Ammon's horn (tissue), 1 donor: ENCODE measurements at places on chromosomes 16 and 17.

- DNase-seq = peak; percentile 1
These were observed 263.4 kb downstream of the BCAS3 start for GRCh38 chr17:60941028-60941427.

DNA sequence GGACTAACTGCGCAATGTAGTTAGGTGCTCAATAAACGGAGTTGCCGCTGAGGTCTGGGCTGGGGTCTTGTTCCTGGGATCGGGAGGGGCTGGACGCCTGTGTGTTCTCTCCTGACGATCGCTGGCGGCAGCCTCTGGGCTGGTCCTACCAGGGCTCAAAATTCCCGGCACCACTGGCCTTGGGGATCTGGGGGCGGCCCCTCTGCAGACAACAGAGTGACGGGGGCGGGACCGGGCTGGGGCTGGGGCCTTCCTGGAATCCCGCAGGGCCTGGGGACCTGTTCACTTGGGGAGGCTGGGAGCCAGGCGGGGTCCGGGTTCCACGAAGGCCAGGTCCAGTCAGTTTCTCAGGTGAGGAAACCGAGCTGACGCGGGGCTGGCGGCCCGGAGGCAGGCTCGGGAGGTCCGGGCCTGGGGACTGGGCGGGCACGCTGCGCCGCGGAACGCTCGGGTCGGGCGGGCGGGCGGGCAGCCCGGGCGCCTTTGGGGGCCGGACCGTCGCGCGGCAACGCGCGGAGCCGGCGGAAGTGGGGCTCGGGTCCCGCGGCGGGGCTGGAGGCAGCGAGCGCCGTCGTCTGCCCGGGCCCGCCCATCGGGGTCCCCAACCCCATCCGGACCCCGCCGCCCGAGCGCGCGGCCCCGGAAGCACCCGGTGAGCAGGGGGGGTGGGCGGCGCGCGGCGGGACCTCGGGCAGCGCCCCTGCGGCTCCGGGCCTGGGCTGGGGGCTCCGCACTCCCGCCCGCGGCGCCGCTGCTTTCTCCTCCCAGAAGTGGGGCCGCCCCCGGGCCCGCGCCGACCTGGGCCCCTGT lies at the start of gene PIGQ:
TSS of gene PIGQ (plus strand) at position 524 of the 810 bp plus-strand sequence. CDS start 4,107 bp downstream, outside the sequence.
- peak; percentile 39 for DNase-seq

DNA sequence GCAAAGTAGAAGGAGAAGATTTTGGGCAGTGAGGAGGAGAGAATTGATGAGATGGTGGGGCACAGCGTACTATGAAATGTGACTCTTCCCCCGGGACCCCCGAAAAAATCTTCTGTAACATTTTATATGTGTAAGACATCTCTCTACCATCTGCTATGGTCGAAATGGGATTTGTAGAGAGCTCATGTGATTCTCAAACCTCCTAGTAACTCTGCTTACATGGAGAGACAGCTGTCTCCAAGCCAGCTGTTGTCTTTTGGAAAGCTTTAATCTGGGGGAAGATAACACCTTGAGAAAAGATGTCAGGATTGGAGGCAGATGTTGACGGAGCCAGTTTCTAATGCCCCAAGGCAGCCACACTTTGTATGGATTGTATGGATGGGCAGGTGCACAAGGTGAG lies 94.1 kb downstream of the PRKCB start:
- no peak for DNase-seq

GRCh38 chr17:80631142-80632045 lies 86.8 kb downstream of the RPTOR start:
- DNase-seq = no peak

GRCh38 chr17:50347117-50347893 lies 1.4 kb downstream of the XYLT2 start:
- DNase-seq = no peak

DNA sequence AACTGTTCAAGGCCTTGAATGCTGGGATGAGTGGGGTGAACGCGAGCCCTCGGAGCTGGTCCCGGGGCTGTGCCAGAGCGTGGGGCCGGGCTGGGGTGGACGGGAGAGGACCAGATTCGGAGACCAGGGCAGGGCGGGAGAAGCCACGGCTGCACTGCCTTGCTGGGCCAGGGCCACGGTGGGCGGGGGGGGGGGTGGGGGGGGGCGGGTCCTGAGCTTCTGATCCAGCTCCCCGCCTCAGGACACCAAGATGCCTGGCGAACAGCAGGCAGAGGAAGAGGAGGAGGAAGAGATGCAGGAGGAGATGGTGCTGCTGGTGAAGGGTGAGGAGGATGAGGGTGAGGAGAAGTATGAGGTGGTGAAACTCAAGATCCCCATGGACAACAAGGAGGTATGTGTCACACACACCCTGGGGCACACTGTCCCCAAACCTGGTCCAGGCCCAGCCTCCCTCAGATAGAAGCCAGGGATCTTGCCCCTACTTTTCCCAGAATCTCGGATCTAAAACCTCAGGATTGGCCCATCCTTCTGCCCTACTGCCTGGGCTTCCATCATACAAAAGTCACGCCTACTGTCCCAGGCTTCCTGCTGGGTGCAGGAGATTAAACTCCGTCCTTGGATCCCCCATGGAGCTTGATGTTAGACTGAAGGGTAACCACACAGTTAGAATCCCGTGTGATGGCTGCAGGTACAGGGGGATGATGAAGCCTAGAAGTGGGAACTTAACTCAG lies 563 bp downstream of the ZNF771 start:
- peak; percentile 28 for DNase-seq

DNA sequence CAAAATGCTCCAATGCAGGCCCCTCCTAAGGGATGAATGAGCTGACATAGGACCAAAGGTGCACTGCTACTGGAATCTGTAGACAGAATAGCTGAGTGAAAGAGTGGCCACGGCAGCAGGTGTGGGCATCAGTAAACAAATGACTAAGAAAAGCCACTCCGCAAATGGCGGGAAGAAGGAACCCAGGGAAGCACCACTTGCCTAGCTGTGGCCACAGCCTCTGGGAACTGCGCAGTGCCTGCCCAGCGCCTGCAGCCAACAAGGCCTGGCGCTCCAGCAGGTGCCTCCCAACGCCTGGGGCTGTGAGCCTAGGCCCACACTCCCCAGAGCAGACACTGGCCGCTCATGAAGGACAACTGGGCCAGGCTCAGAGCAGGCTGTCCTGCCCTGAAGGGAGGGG lies 11.8 kb downstream of the PEMT start:
- no peak for DNase-seq

DNA sequence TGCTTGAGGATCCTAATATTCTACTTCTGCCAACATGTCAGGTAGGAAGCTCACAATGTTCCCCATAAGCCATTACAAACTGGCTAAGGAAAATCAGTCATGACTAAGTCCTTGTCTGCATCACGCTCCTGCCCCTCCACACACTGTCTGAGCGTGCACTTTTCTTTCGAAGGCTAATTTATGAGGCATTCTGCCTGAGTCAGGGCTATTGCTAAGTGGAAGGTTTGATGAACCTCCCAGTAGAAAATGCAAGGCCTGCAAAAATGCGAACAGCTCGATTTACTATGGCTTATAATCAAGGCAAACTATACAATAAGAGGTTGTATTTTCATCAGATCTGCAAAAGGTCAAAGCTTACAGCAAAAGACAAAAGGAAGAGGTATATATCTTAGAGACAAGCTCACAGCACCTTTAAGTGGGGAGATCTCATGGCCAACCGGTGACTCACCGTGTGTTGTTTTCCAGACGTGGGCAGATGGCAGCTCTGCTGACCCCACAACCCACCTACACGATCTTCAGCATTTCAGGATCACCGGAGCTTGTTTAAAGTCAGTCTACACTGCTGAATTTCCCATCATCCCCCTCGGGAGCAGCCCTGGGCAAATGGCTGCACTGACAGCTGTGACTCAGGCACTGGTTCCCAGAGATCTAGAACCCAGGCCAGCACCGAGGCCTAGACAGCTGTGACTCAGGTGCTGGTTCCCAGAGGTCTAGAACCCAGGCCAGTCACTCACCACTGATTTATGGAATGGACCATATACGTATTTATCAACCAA lies 26.1 kb downstream of the MEAK7 start:
- DNase-seq = peak; percentile 3

GRCh38 chr17:61393904-61394629 lies 5.6 kb upstream of the TBX2 start:
- DNase-seq = no peak

DNA sequence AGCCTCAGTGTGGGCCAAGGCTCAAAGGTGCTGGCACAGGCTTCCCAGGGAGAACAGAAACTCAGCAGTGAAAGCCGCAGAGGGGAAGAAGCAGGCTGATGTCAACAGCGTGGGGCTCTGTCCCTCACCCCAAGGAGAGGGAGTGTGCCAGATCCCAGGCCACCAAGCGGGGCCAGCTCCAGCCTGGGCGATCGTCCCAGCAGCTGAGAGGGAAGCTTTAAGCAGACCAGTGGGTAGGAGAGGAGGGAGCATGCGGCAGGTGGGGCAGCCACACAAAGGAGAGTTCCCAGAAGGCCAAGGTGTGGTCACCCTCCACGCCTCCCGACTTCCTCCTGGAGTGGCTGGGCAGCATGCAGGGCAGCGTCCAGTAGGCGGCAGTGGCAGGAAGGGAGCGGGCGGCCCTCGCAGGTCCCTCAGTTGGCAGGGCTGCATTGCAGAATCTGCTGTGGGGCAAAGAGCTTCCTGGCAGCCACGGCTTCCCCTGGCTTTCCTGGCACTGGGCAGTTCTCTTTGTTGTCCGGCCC lies 6.0 kb downstream of the SYNGR2 start:
- DNase-seq = peak; percentile 92

DNA sequence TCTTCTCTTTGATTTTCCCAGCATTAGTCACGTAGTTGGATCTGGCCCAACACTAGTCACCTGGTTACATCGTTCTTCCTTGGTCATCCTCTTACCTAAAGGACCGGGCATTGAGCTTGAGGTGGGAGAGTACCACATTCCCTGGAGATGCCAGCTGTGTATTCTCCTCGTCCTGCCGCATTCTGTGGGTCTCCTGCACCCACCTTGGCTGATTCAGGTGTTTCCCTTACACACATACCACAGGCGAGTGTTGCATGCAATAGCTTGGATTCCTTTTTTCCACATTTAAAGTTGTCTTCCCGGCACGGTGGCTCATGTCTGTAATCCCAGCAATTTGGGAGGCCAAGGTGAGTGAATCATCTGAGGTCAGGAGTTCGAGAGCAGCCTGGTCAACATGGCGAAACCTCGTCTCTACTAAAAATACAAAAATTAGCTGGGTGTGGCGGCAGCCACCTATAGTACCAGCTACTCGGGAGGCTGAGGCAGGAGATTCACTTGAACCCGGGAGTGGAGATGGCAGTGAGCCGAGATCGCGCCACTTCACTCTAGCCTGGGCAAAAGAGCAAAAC lies 21.6 kb upstream of the CLEC18C start:
- DNase-seq = no peak

DNA sequence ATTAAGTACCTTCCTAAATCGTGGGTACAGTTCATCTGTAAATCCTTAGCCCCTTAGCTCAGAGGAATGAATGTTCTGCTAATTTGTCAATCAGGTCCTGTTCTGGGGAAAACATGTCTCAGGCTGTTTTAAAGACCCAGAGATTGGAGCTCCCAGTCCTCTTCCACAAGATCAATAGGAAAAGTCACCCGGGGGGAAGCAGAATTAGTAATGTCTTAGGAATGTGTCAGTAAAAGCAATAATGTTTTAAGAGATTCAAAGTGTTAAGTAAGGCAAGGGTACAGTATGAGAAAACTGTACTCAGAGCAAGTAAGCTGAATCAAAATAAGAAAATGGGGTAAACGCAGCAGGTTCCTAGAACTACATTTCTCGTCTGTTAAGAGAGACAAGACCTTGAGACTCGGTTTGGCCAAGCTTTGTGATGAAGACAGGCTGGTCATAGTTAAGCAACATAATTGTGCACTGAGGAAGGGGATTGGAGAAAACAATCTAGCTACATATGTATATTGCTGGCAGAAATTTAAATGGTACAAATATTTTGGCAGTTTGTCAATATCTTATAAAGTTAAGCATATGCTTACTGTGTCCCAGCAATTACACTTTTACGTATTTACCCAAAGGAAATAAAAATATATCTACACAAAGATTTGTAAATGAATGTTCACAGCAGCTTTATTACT lies 192.9 kb upstream of the C17orf78 start:
- DNase-seq = no peak

GRCh38 chr17:51650202-51650601 lies 389.9 kb downstream of the UTP18 start:
- no peak for DNase-seq

- DNase-seq = no peak
These were observed 87.3 kb upstream of the TOB1 start for GRCh38 chr17:50953518-50953830.

DNA sequence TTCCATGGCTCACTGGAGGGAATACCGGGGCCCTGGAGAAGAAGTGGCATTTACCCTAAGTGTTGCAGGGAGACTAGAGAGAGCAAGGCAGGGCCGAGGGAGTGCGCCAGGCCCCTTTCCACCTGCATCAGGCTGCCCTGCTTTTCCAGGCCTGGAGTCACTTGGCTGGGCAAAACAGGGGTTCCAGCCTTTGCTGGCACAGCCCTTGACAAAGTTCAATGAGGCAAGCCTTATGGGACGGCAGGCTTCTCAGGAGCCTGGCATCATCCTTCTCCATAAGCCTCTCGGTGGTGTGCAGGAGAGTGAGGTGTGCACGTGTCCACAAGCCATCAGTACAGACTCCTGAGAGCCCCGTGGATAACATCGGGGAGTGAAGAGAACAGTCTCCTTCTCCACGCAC lies 27.1 kb downstream of the CACNA1G start:
- DNase-seq = no peak

GRCh38 chr16:78985716-78986605 lies 614.6 kb downstream of the MAF start:
- DNase-seq = no peak

- no peak for DNase-seq
These were observed 263.6 kb upstream of the DYNLRB2 start for GRCh38 chr16:80277182-80277581.

- peak; percentile 36 for DNase-seq
These were observed 2.7 kb upstream of the HES7 start for GRCh38 chr17:8126491-8127066.

- DNase-seq = no peak
These were observed 416.8 kb upstream of the ASIC2 start for GRCh38 chr17:33709881-33710280.

- DNase-seq = peak; percentile 23
These were observed 82.6 kb downstream of the HIC1 start for GRCh38 chr17:2137342-2138098.

DNA sequence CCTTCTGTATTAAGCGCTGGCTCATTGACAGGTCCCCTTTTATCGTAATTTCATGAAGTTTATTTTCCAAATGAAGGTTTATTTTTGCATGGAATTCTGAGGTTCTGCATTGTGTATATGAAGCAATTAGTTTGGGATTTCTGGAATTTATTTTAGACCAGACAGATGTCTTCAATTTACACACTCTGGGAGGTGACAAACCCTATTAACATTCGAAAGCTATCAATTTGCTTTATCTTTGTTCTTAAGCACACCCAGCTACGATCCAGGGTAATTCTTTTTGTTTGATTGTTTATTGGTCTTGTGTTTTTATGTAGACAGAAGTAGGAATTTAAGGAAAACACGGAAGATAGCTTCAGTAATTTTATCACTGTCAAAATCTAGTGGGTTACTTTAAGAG lies 264.6 kb downstream of the HS3ST3A1 start:
- no peak for DNase-seq
